AML-193 (cell line): ENCODE measurements at places on chromosomes 1 and 21.

DNA sequence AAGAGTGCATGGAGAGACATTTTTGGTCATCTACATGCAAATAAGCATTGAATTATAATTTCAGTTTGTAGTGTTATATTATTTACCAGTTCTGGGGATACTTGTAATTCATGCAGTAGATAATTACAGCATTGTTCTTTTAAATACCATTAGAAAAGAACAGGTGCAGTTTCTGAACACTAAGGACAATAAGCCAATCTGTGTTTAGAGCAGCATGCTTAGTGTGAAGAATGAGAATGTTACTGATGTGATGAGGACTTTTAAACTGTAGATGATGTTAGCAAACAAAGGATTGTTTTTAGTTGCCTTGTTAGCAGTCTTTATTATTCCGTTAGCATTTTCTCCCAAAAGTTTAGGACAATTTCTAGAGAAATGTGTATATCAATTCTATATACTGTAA lies 348.3 kb downstream of the BRINP3 start:
- no peak for DNase-seq

DNA sequence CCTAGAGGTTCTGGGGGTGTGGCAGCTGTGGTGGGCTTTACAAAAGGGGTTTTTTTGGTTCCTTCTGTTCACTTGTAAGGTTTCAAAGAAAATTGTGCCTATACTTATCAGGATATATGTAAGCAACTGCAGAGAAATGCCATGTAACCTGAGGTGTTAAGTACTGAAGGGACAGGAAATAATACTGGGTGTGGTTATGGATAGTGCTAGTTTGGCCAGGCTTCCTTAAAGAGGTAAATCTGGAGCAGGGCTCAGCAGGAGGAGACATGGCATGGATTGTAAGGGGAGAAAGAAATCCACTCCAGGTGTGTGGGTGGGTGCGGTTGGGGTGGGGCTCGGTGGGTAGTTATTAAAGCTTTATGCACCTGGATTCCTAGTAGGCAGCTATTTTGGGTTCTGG lies 28.3 kb downstream of the KIRREL1 start:
- DNase-seq: no peak

DNA sequence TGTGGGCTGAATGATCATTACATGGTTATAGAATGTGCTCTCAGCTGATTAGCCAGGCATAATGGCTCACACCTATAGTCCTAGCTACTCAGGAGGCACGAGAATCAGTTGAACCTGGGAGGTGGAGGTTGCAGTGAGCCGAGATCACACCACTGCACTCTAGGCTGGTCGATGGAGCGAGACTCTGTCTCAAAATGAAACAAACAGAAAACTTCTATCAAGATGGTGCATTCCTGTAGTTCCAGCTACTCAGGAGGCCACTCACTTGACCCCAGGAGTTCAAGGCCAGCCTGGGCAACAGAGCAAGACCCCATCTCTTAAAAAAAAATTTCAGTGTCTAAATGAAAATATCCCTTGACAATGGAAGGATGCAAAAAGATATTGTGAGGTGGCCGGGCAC lies 10.9 kb downstream of the TIMM17A start:
- DNase-seq: no peak

DNA sequence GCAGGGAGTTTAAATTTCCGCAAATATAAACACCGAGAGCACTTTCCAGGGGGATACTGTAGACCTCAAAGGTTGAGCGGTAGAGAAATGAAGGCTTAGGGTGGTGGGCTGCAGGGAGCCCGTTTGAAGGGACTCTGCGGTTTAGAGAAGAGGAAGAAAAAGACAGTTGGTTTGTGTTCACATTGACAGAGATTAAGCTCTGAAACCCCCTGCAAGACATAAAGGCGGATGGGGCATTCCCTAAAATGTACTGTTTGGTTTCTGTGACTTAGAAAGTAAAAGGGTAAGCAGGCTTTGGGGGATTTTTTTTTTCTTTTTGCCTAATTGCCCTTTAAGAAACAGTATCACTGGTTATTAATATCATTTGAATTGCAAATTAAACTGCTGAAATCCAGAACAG lies 1.3 kb downstream of the KAZN start:
- no peak for DNase-seq
